ENCODE measurements at places on chromosomes 16 and 17. TPM values are rescaled to one million over a fixed set of nuclear protein-coding genes. Genes with fewer than 3 reads are reported as not detected.

Gene MYADML2
- not detected for total RNA-seq

Gene OXLD1
- total RNA-seq = 29.7 TPM

Gene TBC1D3D
- total RNA-seq = 0.92 TPM

Gene MYO15B
- 181 TPM for total RNA-seq

Gene KRTAP1-1
- not detected for total RNA-seq

Gene RPH3AL
- 38.7 TPM for total RNA-seq

Gene MAP1LC3B
- 64.5 TPM for total RNA-seq

Gene FOXJ1
- total RNA-seq = 21.5 TPM

Gene STH
- total RNA-seq = not detected

Gene CTRB2
- 0.44 TPM for total RNA-seq

Gene RPA1
- total RNA-seq = 67.1 TPM

Gene TNP2
- total RNA-seq = not detected

Gene MT1A
- total RNA-seq = 4.7 TPM

Gene PLXDC1
- total RNA-seq = 19.5 TPM

Gene ARL5C
- total RNA-seq = not detected

Gene SCGB1C2
- not detected for total RNA-seq

Gene CBFA2T3
- 14.3 TPM for total RNA-seq

Gene UTS2R
- not detected for total RNA-seq

Gene MATCAP1
- total RNA-seq = 29.0 TPM

Gene NEUROD2
- not detected for total RNA-seq

Gene PMFBP1
- 0.62 TPM for total RNA-seq

Gene PDF
- total RNA-seq = 6.3 TPM

Gene KCNAB3
- total RNA-seq = 5.2 TPM

Gene CCNF
- total RNA-seq = 3.4 TPM

All from lower lobe of right lung (tissue), 2 donors.